ENCODE measurements at places on chromosomes 2 and 18. TPM values are rescaled to one million over a fixed set of nuclear protein-coding genes. Genes with fewer than 3 reads are reported as not detected.

Gene MOGAT1
- total RNA-seq, result 0.25 TPM

Gene SCN2A
- total RNA-seq, result not detected

DNA sequence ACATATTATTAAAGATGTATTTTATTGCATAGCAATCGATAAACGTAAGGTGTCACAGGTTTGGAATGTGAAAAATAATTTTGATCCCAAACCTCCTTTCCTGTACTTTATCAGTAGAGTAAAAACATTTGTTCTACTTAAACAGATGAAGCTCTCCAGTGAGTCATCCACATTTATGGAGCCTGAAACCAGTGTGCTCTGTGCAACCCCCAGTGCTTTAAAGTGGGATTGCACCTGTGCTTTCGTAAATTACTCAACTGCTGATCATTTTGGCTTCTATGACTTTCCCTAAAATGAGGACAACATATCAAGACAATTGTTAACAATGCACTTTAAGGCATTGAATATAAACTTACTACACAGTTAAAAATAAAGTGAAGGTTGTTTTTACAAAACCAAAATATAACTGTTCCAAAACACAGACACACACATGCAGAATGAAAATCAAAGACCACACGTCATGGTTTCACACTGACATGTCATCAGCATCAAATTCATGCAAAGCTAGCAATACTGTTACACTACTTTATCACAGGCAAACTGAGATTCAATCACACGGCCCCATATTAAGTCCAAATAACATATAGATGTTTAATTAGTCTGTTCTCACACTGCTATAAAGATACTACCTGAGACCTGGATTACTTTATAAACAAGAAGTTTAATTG, 9.7 kb downstream of the TMEM18 start:
- DNase-seq, result no peak

- no peak for DNase-seq
These were observed 79.7 kb upstream of the LRATD1 start for GRCh38 chr2:14552818-14553217.

Gene COL3A1
- total RNA-seq, result 154 TPM

DNA sequence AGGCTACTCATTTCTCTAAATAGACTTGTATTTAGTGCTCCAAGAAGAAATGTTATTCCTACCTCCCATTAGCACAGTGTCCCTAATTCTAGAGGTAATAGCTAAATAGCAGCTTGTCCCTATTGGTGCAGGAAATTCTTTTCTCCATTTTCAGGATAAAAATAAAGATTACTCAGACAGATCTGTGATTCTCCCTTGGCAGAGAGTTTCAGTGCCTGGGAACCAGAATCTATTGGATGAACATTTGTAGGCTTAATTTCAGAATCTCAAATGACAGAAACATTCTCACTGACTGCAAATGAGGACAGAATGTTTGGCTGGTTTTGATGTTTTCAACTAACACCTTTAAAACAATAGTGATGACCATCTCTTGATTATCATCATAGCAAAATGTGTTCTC, 33.3 kb upstream of the LGALSL start:
- DNase-seq, result no peak

All from left colon (tissue), 2 donors.